PC-3 (cell line): ENCODE measurements at places on chromosomes 6 and 20. TPM values are rescaled to one million over a fixed set of nuclear protein-coding genes. Genes with fewer than 3 reads are reported as not detected.

DNA sequence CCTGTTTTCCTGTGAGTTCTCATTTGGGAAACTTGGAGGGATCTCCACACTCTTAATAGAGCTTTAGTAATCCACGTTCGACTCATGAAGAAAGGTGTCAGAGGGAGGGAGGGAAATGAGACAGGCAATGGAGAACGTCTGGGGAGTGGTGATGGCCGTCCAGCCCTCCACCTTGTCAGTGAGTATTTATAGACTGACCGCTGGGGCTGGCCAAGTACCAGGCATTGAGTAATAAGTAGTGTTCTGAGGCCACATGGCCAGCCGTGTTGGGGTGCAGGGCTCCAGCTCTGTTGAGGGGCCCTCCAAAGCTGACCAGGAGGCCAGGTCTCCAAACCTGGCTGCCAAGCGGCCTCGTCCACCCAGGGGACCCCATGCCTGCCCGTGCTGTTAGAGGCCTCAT lies 11.3 kb upstream of the DSN1 start:
- peaks cover 15% of the 10 kb centered on the region; the same call in 1 of the 2 replicates for H3K36me3 ChIP-seq
- H3K27me3 ChIP-seq, result no peaks in the 10 kb centered on the region
- H3K4me3 ChIP-seq, result no peak overlapping the region

The PCSK2 gene
- total RNA-seq, result not detected in 2 replicates

DNA sequence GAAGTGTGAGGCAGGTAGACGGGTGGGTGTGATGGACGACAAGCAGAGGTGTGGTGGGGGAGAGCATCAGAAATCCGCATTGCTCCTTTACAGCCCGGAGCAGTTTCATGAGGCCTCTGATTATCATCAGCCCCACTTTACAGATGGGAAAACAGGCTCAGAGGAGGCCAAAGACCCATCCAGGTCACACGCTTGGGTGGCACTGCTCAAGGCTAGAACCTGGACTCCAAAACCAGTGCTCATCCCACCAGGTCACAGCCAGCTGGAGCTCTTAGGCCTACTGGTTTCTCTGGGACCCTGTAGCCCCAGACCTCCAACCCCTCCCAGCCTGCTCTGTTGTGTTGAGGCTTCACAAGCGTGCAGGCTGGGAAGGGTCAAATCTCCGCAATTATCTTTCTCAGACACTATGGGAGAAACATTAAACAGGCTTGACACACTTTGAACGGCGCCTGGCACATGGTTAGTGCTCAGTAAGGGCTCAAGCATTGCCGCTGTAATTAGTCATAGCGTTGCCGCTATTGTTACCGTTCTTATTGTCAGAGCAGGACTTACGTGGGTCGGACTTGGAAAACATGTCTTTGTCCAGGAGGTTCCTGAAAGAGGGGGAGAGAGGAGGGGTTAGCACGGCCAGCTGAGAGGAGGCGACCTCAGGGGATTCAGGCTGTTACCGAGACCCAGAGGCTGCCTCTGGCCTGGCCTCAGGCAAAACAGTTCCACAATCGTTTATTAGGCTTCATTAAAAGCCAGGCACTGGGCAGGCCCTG lies 16.6 kb downstream of the CPNE5 start:
- H3K4me1 ChIP-seq, result peaks cover 10% of the 10 kb centered on the region
- DNase-seq, result no peak
- H3K36me3 ChIP-seq, result no peaks in the 10 kb centered on the region
- H3K4me3 ChIP-seq, result no peak overlapping the region
- H3K27ac ChIP-seq, result no peak overlapping the region
- H3K27me3 ChIP-seq, result no peaks in the 10 kb centered on the region

- no peaks in the 10 kb centered on the region; the same call in 1 of the 2 replicates for H3K4me1 ChIP-seq
- H3K4me3 ChIP-seq, result peak overlapping the region; percentile 81
- peak; percentile 88 for DNase-seq
- H3K36me3 ChIP-seq, result no peaks in the 10 kb centered on the region
- no peak overlapping the region for H3K27ac ChIP-seq
Observed at GRCh38 chr6:28880894-28881780, 42.6 kb downstream of the TRIM27 start.

GRCh38 chr6:116949964-116950363 lies 72.9 kb downstream of the RFX6 start:
- no peak for DNase-seq
- H3K4me3 ChIP-seq, result no peak overlapping the region
- no peak overlapping the region for H3K27ac ChIP-seq
- peaks cover 18% of the 10 kb centered on the region for H3K4me1 ChIP-seq

GRCh38 chr20:37310951-37311350 lies 21.5 kb downstream of the MANBAL start:
- no peaks in the 10 kb centered on the region for H3K27me3 ChIP-seq
- H3K4me3 ChIP-seq, result no peak overlapping the region
- H3K27ac ChIP-seq, result no peak overlapping the region
- H3K4me1 ChIP-seq, result no peaks in the 10 kb centered on the region
